Activated T-helper 1 cell treated with Interleukin-2 at 50 U/mL for 16 hours (primary cell): ENCODE measurements at places on chromosomes 12 and 14.

GRCh38 chr12:92330654-92331053, 185.0 kb upstream of the BTG1 start:
- no peak for DNase-seq

- no peak for DNase-seq
Measured at GRCh38 chr12:92717202-92717601, 14.4 kb downstream of the PLEKHG7 start.

GRCh38 chr14:69845787-69846186, 33.4 kb upstream of the SMOC1 start:
- DNase-seq: no peak

- no peak for DNase-seq
Measured at GRCh38 chr12:42641221-42641885, 51.8 kb upstream of the PRICKLE1 start.

- DNase-seq: no peak
Measured at GRCh38 chr14:50055461-50056228, 60.7 kb downstream of the VCPKMT start.

DNA sequence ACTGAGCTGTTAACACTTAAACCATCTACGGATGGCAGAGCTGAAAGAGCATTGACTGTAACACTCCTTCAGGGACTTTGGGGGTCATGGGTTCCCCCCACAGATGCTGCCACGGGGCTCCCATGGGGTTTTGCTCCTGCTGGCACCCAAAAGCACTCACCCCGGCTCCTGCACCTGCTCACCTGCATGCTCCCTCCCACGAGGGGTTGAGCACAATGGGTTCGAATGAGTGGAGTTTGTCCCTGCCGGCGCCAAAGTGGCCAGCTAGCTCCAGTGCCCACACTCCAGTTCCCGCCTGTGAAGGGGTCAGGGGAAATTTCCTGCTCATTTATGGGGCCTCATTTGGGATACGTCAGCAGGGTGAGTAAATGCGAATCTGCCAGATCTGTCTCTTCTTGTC, 40.7 kb downstream of the TNFAIP2 start:
- no peak for DNase-seq

DNA sequence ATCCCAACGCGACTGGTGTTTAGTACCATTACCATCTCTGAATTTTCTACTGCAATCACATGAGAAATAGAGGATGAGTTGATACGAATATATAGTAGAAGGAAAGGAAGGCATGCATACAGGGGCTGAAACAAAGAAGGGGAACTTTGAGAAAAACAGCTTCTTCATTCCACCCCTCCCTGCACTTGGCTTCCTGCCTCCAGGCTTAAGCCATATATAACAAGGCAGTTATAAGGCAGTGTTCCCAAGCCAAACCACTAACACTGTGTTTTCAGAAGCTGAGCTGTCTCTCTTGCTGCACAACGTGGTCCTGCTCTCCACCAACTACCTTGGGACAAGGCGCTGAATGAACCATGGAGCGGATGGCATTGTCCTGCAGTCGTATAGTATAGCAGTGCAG, 11.0 kb downstream of the LETMD1 start:
- DNase-seq: no peak

GRCh38 chr12:113577464-113578129, 105.9 kb upstream of the LHX5 start:
- DNase-seq: no peak

DNA sequence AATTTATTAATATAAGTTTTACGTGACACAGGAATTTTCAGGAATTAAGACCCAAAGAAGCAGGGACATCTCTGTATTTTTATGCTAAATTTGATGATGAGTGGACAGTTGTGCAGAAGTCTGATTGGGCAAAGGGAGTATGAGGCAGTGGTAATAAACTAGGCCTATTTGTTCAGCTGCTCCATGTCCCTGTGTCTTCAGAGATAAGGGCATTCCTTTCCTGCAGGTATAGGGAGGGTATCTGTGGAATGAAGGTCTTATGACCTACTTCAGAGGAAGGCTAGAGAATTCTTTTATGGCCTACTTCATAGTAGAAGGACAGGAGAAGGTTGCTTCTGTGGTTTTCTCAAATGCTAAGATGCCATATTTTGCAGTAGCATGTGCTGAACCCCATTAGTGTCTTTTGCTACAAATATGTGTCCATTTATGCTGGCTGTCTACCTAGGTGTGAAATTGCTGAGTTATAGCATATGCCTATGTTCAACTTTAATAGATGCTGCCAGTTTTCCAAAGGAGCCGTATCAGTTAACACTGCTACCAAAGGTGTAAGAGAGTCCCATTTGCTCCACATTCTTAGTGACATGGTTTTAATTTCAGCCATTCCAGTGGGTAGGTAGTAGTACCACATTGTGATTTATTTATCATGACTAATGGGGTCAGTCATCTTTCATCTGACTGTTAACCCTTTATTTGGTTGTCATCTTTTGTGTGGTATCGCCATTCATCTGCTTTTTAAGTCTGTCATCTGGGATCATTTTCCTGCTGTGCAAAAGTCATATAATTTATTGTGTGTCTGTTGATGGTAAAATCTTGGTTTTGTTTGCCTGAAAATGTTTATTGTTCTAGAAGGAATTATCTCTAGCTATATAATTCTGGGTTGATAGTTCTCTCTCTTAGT, 410.7 kb upstream of the RGS6 start:
- no peak for DNase-seq

DNA sequence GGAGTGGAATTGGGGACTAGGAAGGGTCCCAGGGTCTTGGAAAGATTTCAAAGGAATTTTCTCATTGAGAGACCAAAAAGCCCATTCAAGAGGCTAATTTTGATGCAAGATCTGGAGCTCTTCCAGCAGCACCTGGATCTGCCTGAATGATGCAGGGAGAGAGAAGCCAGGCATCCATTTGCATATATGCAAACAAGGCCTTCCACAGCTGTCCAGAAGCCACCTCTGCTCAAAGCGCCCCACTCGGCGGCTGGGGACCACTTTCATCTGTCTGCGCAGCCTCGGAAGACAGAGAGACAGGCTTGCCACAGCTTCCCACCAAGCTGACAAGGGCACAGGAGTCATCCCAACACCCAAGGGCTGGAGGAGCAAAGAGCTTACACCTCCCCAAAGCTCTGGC, 295.6 kb downstream of the DPF3 start:
- DNase-seq: no peak

DNA sequence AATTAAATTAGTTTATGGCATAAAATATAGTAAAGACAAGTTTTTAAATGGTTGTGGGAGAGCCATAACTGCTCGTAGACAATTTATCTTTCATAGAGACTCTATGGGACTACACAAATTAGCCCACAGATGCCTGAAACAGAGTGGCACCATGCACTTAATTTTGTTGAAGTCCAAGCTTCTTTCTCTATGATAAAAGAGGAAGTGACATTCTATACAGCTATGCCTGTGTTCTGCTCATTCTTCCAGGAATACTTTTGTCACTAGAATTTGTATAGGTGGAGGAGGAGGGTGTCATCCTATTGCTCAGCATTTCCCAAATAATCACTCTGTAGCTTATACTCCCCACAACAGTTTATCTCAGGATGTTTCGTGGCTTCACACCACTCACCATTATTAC, 43.7 kb upstream of the KICS2 start:
- DNase-seq: no peak

GRCh38 chr12:32005496-32006125, 46.4 kb downstream of the RESF1 start:
- no peak for DNase-seq

GRCh38 chr12:78315028-78315427, 484.3 kb downstream of the NAV3 start:
- no peak for DNase-seq

DNA sequence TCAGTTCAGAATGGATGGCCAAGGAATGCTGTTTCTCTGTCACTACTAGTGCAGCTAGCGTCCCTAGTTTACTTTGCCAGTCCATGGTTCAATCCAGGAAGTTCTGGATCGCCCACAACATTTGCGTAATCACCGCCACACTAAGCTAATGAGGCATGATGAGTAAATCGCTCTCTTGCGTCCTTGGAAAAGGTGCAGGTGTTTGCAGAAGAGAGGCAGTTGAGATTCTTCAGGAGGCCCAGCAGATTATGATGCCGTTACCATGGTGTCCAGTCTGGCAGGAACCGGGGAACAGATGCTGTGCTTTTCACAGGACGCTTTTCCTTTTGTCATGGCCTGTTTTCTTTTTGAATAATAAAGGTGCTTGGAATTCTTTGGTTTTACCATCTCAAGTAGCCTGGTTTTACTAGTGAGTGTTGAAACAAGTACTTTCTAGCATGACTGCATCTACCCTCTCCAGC, 9.0 kb downstream of the TPH2 start:
- DNase-seq: no peak

DNA sequence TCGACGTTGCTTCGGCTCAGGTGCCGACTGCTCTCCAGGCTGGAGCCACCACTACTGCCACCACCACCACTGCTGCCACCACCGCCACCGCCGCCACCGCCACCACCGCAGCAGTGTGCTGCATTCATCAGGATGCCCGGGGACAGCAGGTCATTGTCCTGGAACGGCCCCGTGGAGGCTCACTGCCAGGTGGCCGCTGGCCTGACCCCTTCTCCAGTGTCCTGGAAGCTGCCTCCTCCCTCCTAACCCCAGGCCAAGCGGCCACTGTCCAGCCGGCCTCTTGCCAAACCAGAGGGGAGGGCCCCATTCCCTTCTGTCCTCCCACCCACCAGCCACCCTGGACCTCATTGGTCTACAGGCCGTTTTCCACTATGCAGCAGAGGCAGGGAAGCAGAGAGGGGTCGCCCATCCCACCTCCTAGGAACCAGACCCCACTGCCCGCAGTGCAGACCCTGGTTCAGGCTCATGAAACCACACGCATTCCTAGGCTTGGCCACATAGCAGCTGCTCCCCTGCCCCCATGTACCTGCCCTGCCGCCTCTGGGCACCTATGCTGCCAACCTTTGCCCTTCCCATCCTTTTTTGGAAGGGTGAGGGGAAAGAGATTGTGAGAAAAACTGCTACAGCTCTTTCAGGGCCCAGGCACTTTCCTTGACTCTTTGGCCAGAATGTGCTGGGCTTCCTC, 15.2 kb downstream of the ARL6IP4 start:
- DNase-seq: no peak

- DNase-seq: no peak
Measured at GRCh38 chr12:38898001-38898684, 7.2 kb downstream of the CPNE8 start.

DNA sequence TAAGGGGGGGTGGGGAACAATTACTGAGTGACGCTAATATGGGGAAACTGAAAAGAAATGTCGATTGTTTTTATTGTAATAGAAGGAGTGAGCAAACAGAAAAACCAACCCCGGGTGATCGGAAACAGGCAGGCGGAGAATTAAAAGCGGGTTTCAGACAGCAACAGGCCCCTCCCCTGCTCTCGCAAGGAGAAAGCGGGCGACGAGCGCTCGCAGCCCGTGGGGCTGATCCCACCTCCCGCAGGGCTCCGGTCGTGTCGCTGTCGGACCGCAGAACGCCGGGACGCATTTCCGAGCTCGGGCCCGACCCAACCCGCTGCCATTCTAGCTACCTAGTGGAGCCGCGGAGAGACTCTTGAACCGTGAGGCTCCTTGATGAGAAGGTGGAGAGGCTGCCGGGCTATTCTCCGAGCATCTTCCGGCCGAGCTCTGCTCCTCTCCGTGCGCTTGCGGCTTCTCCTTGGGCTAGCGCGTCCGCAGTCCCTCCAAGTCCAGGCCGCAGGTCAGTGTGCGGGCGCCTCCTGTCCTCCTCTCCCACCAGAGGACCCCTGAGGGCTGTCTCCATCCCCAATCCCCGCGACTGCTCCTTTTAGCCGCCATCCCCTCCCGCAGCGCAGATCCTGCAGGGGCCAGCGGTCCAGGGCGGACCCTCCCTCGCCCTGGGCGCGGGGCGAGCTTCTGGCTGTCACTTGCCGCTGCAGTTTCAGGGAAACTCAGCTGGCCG, 4.1 kb upstream of the PAX9 start:
- DNase-seq: no peak

DNA sequence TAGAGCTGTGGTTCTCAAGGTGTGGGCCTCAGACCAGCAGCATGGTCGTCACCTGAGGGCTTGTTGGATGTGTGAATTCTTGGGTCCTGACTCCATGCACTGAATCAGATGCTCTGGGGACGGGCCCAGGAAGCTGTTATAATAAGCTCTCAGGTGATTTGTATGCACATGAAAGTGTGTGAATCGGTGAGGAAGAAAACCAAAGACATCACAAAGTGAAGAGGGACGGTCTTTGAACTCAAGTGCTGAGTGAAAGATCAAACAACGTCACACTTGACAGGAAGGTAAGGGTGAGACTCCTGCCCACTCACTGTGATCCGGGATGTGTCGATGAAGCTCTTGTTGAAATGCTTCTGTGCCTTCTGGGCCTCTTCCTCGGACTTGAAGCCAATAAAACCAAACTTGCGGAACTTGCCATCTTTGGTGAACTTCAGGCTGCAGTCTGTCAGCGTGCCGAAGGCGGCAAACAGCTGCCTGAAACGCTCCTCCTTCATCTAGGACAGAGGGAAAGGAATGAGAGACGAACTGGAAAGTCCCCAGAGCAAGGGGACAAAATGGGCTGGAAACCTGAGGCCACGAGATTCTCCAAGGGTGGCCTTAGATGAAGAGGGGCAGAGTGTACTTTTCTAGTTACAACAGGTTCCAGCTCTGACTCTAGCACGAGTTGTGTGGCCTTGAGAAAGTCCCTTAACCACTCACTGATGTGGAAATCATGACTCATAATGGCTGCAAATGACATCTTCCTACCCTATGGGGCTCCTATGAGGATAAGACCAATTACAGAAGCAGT, 4.0 kb downstream of the RBM19 start:
- DNase-seq: no peak
